ENCODE measurements at places on chromosomes 11 and 22.

- DNase-seq, result no peak
These were observed 62.6 kb downstream of the EFCAB6 start for GRCh38 chr22:43749473-43749872.

- no peak for DNase-seq
These were observed at the start of gene GRAP2 for GRCh38 chr22:39900306-39901227. GRAP2 (plus strand) TSS chr22:39901084; CDS start chr22:39947107, 46,023 bp downstream.

- DNase-seq, result no peak
These were observed 9.6 kb upstream of the CCDC89 start for GRCh38 chr11:85695546-85695945.

GRCh38 chr11:2528301-2529050 is 83.7 kb downstream of the KCNQ1 start:
- DNase-seq, result no peak

- DNase-seq, result no peak
These were observed 4.4 kb upstream of the TPCN2 start for GRCh38 chr11:69044111-69045013.

GRCh38 chr11:47946682-47947559 is 33.4 kb upstream of the PTPRJ start:
- DNase-seq, result no peak

- no peak for DNase-seq
These were observed 40.4 kb upstream of the ADORA2A start for GRCh38 chr22:24386937-24387471.

GRCh38 chr11:105960252-105961245 is 61.5 kb downstream of the MSANTD4 start:
- peak; percentile 58 for DNase-seq

GRCh38 chr22:36301851-36302250 is 48.9 kb downstream of the APOL1 start:
- no peak for DNase-seq

GRCh38 chr11:59078435-59078834 is 7.7 kb upstream of the GLYATL1B start:
- DNase-seq, result no peak

DNA sequence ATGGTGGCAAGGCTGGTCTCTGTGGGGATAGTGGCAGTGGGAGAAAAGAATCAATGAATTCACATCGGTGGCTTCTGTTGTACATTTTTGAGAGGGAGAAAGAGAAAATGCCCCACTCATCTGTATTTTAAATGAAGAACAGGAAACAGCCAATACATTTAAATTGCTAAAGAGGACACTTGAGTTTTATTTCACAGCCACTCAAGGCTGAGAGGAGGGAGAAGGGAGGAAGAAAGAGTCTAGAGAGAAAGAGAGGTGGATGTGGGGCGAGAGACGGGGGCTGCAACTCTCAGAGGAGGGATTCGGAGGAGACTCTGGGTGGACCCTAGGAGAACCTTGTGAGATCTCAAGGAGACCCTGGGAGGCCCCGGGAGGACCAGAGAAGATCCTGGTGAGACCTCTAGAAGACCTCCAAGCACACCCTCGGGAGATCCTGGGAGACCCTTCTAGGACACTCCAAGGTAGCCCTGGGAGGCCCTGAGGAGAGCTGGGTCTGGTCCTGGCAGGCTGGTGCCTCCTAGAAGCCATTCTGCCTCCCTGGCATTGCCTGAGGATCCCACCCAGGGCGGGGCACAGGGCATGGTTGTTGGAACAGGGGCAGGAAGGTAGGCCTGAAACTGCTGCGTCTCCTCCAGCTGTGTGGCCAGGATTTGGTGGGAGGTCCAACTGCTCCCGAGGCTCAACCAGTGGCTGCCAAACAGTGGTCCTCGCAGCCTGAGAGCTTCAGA is 91.0 kb upstream of the SHISAL1 start:
- DNase-seq, result no peak

- no peak for DNase-seq
These were observed 20.0 kb downstream of the TRMU start for GRCh38 chr22:46355369-46355995.

DNA sequence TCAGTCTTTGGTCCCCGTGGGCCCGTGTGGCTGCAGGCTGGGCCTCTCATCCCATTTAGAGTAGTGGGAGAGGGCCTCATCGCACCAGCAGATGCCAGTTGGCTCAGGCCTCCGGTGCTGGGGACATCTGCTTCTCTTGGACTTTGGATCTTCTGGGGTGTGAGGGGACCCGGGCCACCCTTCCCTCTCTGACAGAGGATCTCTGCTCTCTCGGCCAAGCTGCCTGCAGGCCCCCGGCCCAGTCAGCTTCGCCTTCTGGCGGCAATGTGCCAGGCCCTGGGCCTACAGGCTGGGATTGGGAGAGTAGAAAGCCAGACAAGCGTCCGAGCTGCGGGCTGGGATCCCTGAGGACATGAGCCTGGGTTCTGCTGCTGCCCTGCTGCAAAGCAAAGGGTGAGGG is 15.0 kb upstream of the FGF3 start:
- DNase-seq, result no peak

- DNase-seq, result no peak
These were observed 1430.5 kb downstream of the TBC1D22A start for GRCh38 chr22:48192920-48193319.

GRCh38 chr22:44398856-44399837 is 86.4 kb upstream of the SHISAL1 start:
- DNase-seq, result no peak

DNA sequence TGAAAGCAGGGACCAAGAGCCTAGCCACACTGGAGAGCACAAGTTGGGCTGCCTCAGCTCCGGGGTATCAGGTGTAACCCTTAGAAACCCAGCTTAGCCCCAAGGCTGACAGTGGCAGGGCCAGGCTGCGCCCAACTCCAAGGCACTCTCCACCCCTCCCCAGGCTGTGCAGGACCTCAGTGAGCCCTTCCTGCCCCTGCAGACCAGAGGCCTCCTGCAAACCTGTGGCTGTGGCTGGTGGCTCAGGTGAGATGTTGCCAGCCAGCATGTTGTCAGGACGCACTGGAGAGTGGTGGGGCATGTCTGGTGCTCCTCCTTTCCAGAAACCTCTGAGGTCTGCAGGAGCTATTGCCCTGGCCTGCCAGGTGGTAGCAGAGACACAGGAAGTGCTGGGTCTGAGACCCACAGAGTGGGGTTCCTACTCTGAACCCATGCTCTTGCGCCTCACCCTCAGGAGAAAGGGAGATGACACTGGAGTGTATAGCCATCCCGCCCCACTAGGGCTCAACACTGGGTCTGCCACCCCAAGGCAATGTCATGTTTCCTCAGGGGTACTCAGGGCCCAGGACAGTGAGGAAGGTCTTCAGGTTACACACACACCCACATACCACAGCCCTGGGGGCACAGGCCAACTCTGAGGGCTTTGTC is 2.4 kb upstream of the SCARF2 start:
- no peak for DNase-seq

GRCh38 chr22:25878933-25879332 is 136.9 kb downstream of the MYO18B start:
- DNase-seq, result no peak

DNA sequence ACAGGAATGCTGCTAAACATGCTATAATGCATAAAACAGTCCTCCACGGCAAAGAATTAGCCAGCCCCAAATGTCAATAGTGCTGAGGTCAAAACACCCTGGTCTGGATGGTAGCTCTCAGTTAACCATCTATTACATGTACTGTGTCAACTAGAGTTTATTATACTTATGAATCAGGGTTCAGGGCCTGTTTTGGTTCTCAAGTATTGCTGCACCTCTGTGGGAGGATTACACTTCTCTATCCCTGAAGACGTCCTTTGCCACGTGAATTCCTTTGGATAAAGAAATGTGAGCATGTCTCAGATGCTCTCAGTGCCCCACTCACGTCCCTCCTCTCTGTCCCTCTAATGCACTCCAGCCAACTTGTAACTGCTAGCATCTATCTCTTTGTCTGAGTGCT is 53.4 kb downstream of the SLC1A2 start:
- DNase-seq, result no peak

DNA sequence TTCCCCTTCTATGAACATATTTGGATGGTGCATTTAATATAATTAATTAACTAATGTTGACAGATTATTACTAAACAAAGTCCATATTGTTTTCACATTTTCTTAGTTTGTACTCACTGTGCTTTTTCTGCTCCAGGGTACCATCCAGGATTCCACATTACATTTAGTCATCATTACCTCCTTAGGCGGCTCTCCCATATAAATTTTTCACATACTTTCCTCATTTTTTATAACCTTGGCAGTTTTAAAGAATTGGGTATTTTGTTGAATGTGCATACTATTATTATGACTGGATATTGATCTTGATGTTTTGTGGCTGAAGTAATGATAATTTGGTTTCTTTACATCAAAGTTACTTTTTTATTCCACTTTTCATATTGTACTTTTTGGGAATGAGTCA is 755.6 kb upstream of the ANO3 start:
- no peak for DNase-seq

DNA sequence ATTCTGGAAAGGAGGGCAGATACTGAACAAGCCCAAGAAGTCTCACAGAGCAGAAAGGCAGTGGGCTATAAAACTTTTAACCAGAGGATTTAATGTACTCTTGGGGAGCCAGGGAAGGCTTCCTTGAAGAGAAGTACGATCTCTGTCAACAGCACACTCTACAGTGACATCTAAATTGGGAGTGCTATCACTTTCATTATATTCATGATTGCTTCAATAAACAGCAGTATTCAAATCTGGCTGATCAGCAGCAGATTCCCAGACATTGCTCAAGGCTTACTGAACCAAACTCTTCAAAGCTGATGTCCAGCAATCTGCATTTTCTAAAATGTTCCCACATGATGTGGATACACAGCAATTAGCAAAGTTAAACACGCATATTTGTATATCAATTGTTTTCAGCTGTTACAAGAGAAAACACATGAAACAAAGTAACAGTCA is 44.2 kb downstream of the SYTL2 start:
- no peak for DNase-seq

DNA sequence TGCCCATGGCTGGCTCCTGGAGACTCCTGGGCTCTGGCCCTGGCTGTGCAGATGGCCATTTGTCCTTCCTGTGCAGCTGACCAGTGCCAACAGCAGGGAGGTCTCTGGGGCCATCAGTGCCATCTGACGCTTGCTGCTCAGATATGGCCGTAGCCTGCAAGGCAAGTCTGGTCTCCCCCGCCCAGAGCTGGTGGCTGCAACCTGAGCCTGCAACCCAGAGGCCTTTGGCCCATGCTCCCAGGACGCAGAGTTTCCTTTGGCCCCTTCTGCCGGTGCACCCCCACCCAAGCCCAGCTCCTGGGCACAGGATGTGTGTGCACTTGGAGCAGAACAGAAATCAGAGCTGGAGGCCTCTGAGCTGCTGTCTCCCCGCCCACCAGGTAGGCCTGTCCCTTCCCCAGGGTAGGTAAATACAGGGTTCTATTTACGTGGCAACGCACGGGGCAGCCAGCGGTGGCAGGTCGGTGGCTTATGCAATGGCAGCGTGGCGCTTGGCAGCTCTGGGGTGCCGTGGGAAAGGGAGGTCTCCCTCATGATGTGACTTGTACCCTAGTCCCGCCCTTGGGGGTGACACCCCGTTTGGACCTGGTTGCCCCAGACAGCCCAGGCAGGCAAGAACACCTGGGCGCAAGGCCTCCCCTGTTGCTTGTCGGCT is 21.0 kb upstream of the MYEOV start:
- DNase-seq, result no peak

- peak; percentile 21 for DNase-seq
These were observed 38.3 kb downstream of the NCAM1 start for GRCh38 chr11:112999520-112999919.

GRCh38 chr11:36009473-36009872 is 65.6 kb downstream of the LDLRAD3 start:
- DNase-seq, result no peak

DNA sequence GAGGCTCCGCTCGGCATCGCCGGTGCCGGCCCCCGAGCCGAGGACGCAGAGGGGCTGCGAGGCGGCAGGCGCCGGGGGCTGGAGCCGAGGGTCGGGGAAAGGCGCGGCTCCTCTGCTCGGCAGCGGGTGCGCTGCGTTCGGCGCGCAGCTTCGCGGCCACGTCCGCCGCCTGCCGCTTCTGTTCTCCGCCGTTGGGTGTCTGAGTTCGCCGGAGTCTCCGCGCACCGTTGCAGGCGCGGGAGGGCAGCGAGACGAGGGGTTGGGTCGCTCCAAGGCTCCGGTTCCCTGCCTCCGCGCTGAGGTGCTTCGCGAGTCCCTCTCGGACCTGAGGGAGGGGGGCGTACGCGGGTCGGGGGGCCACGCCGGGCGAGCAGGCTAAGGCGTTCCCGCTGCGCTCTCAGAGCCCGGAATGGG is 347 bp downstream of the MN1 start:
- DNase-seq, result no peak

DNA sequence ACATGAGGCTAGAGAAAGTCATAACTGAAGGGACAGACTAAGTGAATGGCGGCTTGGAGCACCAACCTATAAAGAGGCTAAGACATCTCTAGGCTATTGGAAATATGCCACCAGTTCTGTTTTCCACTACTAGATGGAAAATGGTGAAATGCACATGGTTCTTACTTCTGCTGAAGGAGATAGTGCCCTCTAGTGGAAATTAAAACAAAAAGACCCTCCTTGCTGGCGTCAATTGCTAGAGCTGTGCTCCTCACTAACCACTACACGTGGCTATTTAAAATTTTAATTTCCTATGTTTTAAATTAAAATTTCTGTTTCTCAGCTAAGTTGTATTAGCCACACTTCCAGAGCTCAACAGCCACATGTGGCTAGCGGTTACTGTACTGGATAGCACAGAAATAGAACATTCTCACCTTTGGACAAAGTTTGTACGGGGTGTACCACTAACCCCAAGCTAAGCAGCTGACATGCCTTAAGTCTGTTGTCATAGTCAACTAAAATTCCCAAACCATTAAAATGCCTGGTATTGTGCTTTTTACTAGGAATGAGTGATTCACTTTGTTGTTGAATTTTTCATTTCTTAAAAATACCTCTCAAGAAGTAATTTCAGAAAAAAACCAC is 34.1 kb upstream of the CALCA start:
- peak; percentile 51 for DNase-seq

- no peak for DNase-seq
These were observed 15.8 kb upstream of the ELFN2 start for GRCh38 chr22:37443086-37443485.

GRCh38 chr11:74006743-74007304 is 2.1 kb downstream of the UCP3 start:
- DNase-seq, result no peak

GRCh38 chr11:86888164-86889000 is 66.8 kb downstream of the FZD4 start:
- DNase-seq, result no peak

DNA sequence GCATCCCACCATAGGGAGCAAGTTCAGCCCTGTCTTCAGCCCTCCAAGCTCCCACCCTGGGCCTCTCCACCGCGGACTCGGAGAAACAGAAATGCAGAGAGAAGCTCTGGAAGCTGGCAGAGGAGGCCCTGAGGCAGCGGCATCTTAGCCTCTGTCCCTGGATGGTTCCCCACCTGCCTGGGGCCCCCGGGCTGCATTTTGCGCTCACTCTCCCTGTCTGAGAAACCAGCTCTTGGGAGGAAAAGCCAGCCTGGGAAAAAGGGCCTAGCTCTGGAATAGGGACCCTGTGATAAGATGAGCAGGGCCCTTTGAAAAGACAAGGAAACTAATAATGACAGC is 12.0 kb upstream of the SPI1 start:
- no peak for DNase-seq
